ENCODE measurements at places on chromosomes 2 and 18.

DNA sequence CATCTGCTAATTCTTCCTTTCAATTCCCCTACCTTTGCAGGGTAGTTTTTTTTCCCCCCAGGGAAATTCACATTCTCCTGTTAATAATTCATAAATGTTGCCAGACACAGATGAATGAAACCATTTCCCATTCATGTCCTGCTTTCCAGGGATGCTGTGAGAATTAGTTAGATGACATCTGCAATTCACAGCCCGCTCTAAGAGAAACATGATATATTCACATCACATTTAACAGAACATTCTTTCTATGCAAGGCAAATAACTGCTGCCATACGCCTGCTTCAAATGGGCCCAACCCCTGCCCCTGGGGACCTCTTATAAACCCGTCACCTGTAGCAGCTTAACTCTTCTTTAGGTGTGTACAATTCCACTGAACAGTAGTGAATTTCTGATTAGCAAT, 110.6 kb upstream of the CTAGE1 start:
- DNase-seq, result no peak

DNA sequence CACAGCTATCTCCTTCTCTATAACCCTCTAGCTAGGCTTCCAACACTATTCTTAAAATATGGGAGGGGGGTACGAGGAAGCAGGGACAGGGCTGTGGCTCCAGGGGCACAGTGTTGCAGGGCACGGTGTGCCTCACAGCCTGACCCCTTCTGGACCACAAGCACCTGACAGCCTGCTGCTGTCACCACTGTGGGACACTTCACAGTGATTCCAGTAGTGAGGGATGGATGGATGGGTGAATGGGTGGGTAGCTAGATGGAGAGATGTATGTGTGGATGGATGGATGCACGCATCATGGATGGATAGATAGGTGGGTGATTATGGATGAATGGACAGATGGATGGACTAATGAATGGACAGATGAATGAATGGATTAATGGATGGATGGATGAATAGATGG, 21.6 kb downstream of the PXDN start:
- DNase-seq, result no peak

- DNase-seq, result no peak
These were observed 710 bp upstream of the TMSB10 start for GRCh38 chr2:84904717-84905174.

- DNase-seq, result no peak
These were observed 153.2 kb upstream of the PTPRM start for GRCh38 chr18:7413906-7414305.

GRCh38 chr2:202786842-202787241, 84.7 kb downstream of the ICA1L start:
- DNase-seq, result no peak

GRCh38 chr2:150001788-150002187, 414.2 kb upstream of the MMADHC start:
- DNase-seq, result no peak

GRCh38 chr2:167293172-167293781, 405.0 kb downstream of the XIRP2 start:
- DNase-seq, result no peak

GRCh38 chr2:79041032-79041448, 15.5 kb downstream of the REG3G start:
- DNase-seq, result no peak

DNA sequence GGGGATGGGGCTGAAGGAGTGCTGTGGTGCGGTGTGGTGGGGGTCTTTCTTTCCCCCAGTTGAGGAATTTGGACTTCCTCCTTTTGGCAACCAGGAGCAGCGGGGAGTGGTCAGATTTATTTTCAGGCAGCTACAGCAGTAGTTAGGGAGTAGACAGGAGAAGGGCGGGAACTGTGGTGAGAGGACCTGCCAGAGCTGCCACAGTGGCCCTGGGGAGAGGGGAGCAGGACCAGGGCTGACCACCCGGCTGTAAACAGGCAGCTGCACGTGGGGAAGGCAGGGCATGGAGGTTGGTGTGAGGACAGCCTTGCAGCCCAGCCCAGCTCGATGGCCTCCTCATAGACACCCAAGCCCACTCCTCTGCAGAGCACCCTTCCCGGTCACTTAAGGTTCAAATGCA, 197.2 kb downstream of the GLI2 start:
- DNase-seq, result no peak
